ENCODE measurements at places on chromosomes 5 and 9.
A peak's percentile ranks its signal among the peaks of the same experiment; 100 is the strongest.

GRCh38 chr5:149060325-149060724 lies 2.5 kb downstream of the SH3TC2 start:
- no peak for DNase-seq

DNA sequence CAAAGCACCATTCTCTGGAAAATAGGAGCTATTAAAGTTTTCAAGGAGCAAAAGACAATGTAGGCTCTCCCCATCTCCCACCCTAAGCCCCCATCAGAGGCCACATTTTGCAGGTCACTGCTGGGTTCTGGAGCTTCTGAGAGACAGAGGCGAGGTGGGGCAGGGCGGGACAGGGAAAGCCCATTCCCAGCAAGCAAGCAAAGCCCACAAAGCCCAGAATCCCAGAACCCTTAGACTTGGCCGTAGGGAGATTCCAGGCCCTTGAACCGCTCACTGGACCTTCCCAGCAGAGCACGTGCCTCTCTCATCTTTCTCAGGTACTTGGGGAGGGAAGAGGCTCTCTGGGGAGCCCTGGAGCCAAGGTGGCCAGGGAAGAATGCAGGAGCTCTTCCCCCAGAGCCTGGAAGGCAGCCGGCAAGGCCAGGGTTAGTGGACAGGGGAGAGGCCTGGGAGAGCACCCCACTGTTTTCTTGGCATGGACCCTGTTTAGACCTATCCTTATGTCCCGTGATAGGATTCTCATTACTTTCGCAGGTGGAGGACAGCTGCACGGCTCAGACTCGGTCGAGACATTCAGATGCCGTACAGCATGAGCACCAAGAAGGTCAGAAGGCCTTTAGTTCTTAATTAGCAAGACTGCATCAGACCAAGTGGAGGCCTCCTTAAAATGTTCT lies 52.4 kb downstream of the ZNF354C start:
- no peak for DNase-seq

DNA sequence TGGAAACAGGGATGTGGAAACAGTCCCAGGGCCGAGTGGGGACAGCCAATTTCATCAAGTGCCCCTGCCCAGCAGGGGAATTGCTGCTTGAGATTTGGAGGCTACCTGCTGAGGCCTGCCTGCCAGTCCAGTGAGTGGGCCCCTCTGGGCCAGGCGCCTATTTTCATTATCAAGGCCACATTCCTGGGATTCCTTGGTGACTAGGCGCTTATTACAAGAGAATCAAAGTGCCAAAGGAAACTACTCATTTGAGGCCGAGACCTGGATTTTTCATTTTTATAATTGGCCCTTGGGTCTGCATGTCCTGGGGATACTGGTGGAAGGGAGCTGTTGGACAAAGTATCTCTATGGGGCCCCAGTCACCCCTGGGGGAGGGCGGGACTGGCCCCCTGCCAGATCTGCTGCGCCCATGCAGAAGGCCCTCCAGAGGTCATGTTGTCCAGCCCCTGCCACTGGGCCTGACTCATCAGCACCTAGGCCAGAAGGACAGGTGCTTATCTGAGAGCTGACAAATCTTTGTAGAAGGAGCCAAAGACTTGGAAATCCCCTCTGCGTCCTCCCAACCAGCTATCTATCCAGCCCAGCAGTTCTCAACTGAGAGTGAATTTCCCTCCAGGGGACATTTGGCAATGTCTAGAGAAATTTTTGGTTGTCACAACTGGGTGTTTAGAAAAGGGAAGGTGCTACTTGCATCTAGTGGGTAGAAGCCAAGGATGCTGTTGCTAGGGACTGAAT lies 45.6 kb downstream of the FOXI1 start:
- DNase-seq: peak; percentile 16

DNA sequence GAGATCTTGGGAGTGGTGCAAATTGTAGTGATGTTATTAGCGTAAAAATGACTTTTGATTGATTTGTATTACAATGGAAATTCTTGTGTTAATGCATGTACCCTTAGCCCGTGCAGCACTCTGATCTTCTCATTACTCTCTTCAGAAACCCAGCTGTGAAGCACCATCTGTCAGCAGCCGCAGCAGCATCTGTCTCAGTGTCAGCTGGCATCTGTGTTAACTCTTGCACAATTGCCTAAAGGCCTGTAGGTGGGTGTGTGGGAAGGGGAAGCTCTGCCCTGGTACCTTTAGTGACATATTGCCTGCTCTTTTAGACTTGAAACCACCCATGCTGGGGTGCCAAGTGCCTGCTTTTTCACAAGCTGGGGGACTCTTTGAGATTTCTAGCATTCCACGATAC lies 101.3 kb downstream of the FBXL7 start:
- no peak for DNase-seq

GRCh38 chr9:82682431-82682830 lies 380.5 kb downstream of the RASEF start:
- DNase-seq: no peak

DNA sequence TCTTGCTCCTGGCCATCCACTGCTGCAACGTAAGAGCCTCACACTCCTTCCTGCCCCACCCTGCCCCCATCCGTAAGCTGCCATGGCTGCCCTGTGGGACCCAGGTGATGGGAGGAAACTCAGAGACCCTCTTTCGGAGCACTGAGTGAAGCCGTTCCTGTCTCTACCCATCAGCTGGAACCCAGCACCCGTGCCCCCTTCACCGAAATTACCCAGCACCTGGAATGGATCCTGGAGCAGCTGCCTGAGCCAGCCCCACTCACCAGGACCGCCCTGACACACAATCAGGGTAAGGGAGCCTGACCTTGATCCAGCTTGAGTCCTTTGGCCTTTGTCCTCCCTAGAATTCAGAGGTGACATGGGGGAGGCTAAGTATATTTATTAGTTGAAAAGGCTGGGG lies 3.2 kb downstream of the TESK1 start:
- no peak for DNase-seq

GRCh38 chr5:179773686-179774040 lies 20.1 kb upstream of the LTC4S start:
- no peak for DNase-seq
